ENCODE measurements at places on chromosomes 16 and 17.
A peak's percentile ranks its signal among the peaks of the same experiment; 100 is the strongest.

- no peak for DNase-seq
Measured at GRCh38 chr16:178668-179015, 1.6 kb upstream of the HBQ1 start.

DNA sequence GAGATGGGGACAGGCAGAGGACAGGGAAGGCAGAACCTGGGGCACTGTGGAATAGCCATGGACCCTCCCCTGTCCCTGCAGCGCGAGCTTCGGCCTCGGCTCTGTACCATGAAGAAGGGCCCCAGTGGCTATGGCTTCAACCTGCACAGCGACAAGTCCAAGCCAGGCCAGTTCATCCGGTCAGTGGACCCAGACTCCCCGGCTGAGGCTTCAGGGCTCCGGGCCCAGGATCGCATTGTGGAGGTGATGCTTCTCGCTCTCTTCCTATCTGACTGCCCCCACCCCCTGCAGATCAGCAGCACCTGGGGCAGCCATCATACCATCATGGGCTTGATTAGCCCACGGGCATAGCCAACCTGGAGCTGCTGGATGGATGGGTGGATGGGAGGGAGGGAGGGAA lies 13.5 kb downstream of the NHERF1 start:
- DNase-seq, result no peak

DNA sequence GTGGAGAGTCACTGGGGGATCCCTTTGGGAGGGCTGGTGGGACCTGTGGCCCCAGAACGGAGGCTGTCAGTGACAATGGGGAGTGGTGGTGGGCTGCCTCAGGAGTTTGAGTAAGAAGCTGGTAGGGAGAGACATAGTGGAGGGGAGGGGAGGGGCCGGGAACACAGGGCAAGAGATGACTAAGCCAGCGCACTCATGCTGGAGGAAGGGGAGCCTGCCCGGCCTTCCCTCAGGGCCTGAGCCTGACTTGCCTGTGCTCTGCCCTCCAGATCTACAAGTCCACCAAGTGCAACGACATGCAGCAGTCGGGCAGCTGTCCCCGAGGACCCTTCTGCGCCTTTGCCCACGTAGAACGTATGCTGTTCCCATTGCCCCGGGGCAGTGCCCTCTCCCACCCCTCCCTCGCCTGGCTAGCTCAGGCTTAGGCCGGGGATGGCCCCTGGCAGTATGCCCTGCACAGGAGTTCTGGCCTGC lies 29.3 kb downstream of the UNC13D start:
- DNase-seq, result peak; percentile 64

- DNase-seq, result no peak
Measured at GRCh38 chr17:80783486-80783885, 208.2 kb upstream of the CHMP6 start.

GRCh38 chr16:85329059-85329812 lies 217.0 kb upstream of the CIBAR2 start:
- no peak for DNase-seq

DNA sequence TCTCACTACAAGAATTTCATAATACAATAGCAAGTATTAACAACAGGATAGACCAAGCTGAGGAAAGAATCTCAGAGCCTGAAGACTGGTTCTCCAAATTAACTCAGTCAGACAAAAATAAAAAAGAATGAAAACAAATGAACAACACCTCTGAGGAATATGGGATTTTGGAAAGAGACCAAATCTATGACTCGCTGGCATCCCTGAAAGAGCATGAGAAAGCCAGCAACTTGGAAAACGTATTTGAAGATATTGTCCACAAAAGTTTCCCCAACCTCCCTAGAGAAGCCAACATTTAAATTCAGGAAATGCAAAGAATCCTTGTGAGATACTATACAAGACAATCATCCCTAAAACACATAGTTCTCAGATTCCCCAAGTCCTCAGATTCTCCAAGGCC lies 20.9 kb downstream of the NLRP1 start:
- DNase-seq, result no peak

GRCh38 chr17:28188841-28189263 lies 130.1 kb upstream of the TMEM97 start:
- DNase-seq, result no peak

DNA sequence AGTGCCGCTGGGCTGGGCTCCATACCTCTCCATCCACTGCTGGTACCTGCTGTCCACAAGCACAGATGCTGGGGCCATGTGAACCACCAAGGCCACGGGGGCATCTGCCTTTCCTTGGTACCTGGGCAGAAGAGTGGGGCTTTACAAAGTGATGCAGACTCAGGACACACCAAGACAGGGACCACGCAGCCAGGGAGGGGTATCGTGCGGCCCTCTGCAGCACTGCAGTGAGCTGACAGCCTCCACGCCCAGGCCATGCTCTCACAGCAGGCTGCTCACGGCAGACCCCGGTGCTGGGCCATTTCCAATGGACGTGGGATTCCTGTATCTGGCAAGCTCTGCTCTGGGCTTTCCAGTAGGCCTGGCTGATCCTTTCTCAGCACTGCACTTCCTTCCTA lies 14.4 kb downstream of the ELAC2 start:
- no peak for DNase-seq

DNA sequence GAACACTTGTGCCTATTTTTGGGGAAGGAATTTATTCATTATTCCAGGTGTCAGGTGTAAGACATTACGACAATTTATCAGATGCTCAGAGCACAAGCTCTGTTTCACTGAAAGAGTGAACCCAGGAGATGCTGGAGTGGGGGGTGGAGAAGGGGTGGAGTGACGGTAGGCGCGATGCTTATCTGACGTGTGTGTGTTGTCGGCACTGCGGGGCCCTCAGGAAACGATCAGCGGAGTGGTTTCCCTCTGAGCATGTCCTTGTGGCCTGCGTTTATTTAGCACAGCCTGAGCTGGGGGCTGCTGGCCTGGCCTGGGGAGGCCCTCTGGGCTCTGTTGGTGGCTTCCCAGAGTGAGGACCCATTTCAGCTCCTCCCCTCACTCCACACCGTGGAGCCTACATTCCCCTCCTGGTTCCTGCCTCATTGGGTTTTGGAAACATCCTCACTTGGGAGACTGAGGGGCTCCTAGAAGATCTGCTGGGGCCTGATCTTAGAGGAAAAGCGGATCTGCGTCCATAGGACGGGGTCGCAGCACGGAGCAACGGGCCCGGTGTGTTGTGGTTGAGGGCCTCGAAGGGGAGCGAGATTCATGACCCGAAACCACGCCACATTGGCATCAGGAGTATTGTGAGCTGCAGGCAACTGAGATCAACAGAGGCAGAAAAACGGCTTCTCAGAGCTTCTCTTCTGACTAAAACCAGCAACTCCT lies 19.0 kb upstream of the GNG13 start:
- DNase-seq, result no peak

DNA sequence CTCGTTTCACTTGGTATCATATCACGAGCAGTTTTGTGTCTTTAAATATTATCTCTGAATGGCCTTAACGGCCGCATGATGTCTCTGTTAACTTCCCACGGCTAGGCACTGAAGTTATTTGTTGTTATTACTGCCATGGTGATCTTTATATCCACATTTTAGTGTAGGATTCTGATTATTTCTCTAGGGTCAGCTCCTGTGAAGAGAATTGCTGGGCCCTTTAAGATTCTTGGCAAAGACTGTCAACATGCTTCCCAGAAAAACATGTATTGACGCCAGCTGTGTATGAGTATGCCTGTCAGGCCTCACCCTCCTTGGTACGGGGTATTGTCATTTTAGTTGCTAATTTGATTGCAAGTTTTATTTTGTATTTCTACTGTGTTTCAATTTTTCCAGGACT lies 263.5 kb downstream of the SNX29 start:
- peak; percentile 83 for DNase-seq

DNA sequence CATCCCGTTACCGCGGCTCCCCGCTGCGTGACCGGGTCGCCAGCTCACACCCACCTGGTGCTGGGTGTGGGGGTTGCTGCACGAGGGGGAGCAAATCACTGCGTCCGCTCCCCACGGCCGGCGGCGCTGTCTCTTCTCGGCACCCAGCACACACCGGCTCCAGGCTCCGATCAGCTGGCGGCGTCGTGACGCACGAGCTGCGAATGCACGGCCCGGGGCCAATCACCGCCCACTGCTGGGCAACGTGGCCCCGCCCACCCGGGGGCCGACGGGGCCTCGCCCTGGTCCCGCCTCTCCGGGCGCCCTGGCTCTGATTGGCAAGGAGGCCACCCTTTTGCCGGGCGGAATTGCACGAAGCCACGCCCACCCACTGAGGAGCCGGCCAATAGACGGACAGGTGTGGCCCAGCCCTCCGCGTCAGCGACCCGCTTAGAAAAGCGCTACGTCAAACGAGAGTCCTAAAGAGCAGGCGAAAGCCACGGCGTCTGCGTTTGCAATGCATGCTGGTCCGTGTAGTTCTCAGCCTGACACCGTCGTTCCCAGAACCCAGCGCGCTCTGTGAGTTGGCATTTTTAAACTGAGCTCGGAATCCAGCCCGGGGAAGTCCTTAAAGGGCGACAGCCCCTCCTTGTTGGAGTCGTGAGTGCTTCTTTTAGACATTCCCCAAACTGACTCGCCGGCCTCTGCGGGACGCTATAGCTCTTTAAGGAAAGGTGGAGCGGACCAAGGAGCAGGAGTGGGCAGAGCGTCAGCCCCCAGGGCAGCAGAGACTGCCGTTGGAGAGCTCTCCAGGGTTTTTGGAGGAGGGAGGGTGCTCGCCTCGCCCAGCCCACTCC lies 6.1 kb upstream of the TLCD2 start:
- DNase-seq, result peak; percentile 100

- DNase-seq, result no peak
Measured at GRCh38 chr17:36111068-36111490, 7.5 kb downstream of the CCL4 start.

GRCh38 chr17:80475910-80476876 lies at the start of gene NPTX1:
Gene NPTX1 (minus strand): TSS chr17:80476607. CDS start chr17:80476446, 161 bp downstream.
- DNase-seq, result no peak

DNA sequence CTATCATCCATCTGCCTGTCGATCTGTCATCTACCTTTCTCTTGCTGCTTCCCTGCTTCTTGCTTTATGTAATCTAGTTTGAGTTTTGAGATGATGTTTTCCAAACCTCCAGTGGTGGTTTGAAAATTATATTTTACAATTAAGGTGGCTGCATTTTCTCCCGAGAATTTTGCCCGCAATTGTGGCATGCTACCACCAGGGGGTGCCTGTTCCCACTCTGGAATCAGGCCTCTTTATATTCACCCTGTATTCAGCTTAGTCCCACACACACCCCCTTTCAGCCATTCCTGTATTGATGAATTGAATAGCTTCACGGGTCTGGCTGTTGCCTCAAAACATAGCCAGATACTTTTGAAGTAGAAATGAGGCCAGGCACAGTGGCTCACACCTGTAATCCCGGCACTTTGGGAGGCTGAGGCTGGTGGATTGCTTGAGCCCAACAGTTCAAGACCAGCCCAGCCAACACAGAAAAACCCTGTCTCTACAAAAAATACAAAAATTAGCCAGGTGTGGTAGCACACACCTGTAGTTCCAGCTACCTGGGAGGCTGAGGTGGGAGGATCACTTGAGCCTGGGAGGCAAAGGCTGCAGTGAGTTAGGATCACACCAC lies 3.2 kb downstream of the PRSS22 start:
- no peak for DNase-seq

DNA sequence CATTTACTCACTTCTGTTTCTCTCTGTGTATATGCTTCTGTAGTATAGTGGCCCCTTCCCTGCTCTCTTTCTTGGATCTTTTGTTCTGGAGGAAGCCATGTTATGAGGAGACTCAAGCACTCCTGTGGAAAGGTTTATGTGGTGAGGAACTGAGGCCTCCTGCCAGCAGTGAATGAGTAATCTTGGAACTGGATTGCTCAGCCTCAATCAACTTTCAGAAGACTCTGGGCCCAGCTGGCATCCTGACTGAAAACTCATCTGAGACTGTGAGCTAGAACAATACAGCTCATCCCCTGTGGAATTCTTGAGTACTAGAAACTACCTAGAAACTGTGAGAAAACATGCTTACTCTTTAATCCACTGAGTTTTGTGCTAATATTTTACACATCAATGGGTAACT lies 133.1 kb upstream of the ZKSCAN2 start:
- no peak for DNase-seq

DNA sequence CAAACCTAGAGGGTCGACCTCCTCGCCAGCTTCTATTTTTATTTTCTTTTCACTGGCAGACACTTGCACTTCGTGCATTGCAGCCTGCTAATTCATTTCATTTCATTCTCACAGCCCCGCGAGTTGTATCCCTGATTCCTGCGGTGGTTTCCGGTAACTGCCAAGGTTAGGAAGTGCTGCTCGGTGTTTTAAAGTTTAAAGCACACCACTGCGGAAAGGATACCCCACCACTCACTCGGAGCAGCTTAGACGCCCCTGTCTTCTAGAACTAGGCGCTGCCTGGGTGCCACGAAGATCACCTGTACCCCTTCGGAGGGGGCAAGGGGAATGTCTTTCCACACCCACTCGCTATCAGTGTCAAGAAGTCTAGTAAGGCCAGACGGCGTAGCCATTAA lies 509 bp downstream of the CNEP1R1 start:
- DNase-seq, result peak; percentile 12

GRCh38 chr17:31688701-31689100 lies 170.3 kb downstream of the COPRS start:
- no peak for DNase-seq

GRCh38 chr16:57349212-57350031 lies 9.2 kb upstream of the CCL22 start:
- no peak for DNase-seq

GRCh38 chr17:51270636-51271035 lies 10.3 kb downstream of the UTP18 start:
- DNase-seq, result no peak

GRCh38 chr17:8832711-8833352 lies 33.7 kb upstream of the MFSD6L start:
- no peak for DNase-seq

GRCh38 chr16:17320009-17320408 lies 150.8 kb downstream of the XYLT1 start:
- DNase-seq, result no peak

DNA sequence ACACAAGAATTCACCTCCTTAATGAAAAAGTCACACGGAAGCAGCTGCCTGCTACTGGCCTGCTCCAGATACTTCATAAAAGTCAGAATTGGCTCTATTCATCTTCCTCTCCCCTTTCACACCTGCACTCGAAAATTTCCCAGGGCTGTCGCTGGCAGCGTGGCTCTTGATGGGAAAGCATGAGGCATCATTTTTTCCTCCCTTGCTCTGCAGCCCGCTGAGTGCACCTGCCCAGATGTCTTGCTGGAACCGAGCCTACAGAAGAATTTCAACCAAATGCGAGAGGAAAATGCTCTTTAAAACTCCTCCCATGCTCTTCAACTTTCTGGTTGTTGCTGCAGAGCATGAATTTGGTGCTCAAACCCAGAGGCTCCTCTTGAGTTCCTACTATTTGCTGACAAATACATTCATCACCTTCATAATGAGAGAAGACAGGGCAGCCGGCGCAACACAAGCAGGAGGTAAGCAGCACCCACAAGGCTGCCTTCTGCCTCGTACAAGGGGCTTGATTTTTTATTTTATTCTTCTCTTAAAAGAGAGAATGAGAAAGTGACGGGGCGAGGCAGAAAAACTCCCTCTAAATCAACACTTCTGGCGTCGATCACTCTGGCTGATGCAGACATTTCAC lies 146.8 kb downstream of the ZFHX3 start:
- no peak for DNase-seq

GRCh38 chr17:12522336-12522735 lies 143.4 kb upstream of the MYOCD start:
- no peak for DNase-seq

GRCh38 chr16:88809068-88809675 lies 2.6 kb downstream of the APRT start:
- no peak for DNase-seq

Data from cardiac fibroblast (primary cell).